ENCODE measurements at places on chromosomes 5 and 9.
A peak's percentile ranks its signal among the peaks of the same experiment; 100 is the strongest.

DNA sequence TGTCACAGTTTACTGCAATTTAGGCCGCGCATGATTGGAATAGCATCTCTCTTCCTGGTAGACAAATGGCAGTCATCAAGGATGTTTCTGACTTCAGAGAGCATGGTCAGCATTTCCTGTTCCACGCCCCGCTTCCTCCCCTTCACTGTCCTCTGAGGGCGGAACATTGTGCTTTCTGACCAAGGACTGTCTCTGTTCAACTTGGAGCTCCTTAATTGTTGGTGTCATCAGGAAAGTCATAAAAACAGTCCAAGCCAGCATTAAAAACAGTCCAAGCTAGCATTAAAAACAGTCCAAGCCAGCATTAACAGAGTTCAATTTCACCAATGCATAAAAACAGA, 301.3 kb upstream of the IRX4 start:
- DNase-seq, result no peak

DNA sequence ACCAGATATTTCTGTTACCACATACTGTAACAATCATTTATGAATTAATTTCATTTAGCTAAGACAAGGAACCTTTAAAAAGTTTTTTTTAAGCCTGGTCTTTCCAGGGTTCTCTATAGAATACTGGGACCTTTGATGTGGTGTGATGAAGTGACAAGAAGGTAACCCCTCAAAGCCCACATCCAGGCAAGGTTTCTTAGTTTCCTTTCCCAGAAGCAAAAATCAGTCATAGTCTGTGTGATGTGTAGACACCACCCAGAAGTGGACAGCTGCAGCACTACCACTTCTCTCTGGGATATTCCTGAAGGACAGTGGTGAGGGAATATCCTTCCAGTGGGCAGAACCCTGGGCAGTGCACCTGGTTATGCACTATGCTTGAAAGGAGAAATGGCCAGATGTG, 115.6 kb downstream of the TTC39B start:
- no peak for DNase-seq

- peak; percentile 69 for DNase-seq
Measured at GRCh38 chr5:56070851-56071465, 76.2 kb upstream of the IL6ST start.

DNA sequence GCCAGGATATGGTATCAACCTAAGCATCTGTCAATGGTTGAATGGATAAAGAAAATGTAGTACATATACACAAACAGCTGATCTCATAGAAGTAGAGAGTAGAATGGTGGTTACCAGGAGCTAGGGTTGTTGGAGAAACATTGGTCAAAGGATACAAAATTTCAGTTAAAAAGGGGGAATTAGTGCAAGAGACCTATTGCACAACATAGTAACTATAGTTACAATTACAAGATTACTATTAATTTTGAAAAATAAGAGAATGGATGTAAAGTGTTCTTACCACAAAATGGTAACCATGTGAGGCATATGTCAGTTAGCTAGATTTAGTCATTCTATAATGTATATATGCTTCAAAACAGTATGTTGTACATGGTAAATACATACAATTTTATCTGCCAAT, 28.8 kb upstream of the ELOVL7 start:
- no peak for DNase-seq

DNA sequence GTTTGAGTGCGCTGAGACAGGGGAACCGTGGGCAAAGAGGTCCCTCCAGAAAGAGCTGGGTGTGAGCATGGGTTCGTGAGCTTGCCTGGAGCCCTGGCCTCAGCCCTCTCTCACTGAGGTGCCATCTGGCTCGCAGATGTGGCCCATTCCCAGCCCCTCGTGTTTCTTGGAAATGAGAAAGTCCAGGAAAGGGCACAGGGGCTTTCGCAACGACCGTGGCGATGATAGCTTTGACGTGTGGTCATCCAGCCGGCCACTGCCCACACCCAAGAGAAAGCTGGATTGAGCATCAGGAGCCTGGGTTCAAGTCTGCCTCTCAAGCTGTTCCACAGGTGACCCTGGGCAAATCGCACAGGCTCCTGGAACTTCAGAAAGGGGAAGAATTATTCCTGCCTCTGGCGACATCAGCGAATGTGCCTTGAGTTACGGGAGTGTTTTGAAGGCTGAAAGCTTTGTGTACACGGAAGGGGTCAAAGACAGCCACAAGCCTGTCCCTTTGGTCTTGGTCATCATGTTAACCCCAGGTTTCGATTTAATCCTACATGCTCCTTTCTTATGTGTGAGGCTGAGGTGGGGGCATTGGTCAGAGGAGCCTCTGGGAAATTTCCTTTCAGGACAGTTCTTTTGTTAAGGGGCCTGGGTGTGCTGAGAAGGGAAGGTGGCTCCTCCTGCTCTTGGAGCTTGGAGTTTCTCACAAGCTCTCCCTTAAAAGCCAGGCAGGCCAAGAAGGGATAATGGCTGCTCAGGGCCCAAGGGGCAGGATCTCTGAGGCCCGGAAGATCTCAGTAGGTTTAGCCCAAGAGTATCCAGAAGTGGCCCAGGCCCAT, 41.7 kb upstream of the IL17B start:
- no peak for DNase-seq

DNA sequence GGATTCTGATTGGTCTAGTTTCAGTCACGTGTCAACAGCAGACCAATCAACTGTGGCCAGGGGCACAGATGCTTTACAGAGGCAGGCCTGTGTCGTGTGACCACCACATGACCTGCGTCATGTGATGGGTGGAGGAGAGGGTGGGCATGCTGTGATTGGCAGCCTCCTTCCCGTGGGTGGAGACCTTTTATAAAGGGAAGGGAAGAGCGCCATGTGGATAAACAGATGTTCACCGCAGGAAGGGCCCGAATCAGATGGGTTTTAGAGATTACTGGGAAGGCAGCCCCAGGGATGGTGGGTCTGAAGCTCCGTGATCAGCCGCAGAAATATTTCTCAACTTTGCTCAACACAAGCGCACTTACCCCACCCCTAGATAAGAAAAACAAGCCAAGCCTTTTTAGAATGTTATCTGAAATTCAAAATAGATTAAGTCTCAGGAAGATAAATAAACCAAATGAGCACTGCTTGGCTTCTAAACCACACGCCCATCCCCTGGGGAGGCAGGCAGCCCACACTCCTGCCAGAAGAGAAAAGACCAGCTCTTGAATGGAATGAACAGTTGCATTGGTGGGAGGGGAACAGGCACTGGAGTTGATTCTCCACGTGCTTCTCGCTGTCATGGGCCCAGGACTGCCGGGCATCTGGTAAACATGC, 43.6 kb downstream of the ROPN1L start:
- no peak for DNase-seq

GRCh38 chr5:177496727-177497291, 595 bp downstream of the PDLIM7 start:
- DNase-seq, result no peak

DNA sequence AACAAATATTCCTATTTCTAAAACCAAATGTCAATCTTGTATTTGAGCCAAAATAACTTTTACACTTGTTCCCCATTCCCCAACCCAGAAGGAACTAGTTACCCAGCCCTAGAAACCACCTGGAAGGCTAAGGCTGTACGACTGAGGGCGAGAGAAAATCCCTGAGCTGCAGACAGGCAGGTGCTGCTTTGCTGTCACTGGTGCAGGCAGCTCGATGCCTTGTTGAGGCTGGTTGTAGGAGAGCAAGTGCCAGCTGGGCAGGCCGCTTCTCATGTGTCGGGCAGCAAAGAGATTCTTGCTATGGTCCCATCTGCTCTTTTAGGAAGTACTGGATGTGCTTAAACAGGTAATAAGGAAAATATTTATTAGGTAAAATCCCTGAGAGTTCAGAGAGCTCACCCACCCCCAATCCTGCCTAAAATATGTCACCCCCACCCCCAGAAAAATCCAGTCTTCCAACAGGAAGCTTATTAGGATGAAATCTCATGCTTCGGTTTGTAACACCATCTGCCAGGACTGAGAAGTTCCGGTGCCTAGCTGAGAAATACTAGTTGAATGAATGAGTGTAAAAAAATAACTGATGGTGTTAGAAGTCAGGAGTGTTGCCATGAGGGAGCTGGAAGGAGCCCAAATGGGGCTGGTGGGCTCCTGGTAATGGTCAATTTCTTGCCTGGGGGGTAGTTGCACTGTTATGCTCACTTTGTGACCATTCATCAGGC, 91.1 kb upstream of the DMRT1 start:
- no peak for DNase-seq

GRCh38 chr9:14706530-14707140, 13.4 kb upstream of the ZDHHC21 start:
- DNase-seq, result no peak

- no peak for DNase-seq
Measured at GRCh38 chr5:20537911-20538703, 550.1 kb upstream of the CDH18 start.

DNA sequence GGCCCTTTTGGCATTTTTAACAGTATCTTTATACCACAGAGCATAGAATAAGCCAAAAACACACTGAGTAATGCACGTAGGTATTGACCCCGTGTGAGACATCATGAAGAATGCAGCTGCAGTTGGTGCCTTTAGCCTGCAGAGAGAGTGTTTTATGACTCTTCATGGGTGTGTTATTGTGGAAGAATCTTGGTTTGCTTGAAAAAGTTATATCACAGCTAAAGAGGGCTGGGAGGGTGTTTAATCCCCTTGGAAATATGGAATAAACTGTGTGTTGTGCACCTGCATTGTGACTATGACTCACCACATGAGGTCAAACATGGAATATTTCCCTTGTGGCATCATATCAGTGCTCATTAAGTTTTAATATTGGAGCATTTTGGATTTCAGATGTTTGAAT, 458.7 kb downstream of the CDH9 start:
- no peak for DNase-seq

DNA sequence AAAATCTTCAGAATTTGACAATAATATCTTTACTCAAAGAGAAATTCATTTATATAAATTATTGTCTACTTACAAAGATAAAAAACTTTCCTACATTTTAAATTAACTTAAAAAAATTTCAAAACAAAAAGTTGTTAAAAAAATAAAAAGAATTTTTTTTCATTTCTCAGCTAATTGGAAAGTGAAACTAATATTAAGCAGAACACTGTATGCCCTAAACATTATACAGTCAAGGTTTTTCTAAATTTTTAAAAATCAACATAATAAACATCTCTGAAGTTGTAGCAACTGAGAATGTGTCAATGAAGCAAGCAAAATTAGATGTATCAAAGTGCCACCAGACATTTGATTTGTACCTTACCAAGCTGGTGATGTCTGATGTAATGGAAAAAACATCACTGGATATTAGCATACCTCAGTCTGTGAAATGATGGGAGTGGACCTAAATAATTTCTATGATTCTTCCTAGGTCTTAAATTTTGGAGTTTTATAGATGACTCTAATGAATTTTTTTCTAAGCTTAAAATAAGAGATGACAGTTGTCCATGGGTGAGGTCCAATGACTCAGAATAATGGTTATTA, 290.1 kb downstream of the ADAMTS6 start:
- DNase-seq, result no peak

- DNase-seq, result no peak
Measured at GRCh38 chr9:31776471-31776870, 608.0 kb upstream of the ACO1 start.

DNA sequence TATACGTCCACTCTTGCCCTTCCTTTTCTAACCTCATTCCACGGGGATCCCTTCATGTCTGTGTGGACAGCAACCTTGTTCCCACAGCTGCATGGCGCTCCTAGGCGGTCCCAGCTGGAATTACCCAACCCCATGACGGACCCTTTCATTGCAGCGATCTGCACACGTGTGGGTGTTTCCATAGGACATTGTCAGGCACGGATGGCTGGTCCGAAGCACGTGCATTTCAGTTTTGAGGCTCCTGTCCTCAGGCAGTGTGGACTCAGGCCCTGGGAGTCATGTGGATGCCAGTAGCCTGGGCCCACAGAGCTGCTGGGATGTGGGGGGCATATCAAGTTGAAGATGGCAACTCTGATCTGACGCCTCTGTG, 15.0 kb downstream of the CARD19 start:
- no peak for DNase-seq

DNA sequence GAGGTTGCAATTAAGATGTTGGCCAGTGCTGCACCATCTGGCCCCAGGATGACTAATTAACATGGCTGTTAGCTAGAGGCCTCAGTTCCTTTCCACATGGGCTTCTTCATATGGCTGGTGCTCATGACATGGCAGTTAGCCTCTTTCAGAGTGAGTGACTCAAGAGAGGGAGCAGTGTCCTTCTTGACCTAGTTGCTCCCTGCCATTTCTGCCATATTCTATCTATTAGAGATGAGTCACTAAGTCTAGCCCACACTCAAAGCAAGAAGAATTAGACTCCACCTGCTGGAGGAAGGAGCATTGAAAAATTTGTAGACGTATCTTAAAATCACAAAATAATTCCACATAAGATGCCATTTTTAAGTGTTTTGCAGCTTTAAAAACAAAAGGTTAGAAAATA, 651.2 kb upstream of the CCNG1 start:
- DNase-seq, result no peak

DNA sequence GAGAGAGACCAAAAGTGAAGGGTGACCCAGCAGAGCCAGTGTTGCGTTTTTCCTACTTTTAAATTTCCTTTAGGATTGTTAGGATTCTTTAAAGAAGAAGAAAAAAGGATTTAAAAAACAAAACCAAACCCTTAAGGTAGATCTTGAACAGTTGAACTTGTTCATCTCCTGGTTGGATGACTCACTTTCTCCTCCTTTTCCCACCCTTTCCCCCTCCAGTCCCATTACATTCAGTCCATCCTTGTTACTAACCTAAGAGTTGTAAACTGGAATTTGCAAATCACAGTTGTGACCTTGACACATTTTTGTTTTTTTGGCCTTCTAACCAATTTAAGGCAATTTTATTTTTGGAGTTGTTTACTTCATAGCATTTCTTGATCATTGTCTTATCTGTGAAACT, 289.2 kb downstream of the ARHGAP26 start:
- DNase-seq, result no peak

- DNase-seq, result no peak
Measured at GRCh38 chr5:128358826-128359225, 179.2 kb downstream of the FBN2 start.

- no peak for DNase-seq
Measured at GRCh38 chr5:39223565-39224156, 4.3 kb upstream of the FYB1 start.
